Thoracic aorta (tissue), 2 donors: ENCODE measurements at places on chromosomes 6 and 20. TPM values are rescaled to one million over a fixed set of nuclear protein-coding genes. Genes with fewer than 3 reads are reported as not detected.

SLC22A16 gene
- total RNA-seq: 3.8 TPM

COX4I2 gene
- 4.9 TPM for total RNA-seq

DOK5 gene
- total RNA-seq: 21.7 TPM

MAVS gene
- total RNA-seq: 35.2 TPM

FLRT3 gene
- 1.8 TPM for total RNA-seq

GRCh38 chr6:53179961-53180651, 31.5 kb upstream of the GCM1 start:
- DNase-seq: peak; percentile 4

DNA sequence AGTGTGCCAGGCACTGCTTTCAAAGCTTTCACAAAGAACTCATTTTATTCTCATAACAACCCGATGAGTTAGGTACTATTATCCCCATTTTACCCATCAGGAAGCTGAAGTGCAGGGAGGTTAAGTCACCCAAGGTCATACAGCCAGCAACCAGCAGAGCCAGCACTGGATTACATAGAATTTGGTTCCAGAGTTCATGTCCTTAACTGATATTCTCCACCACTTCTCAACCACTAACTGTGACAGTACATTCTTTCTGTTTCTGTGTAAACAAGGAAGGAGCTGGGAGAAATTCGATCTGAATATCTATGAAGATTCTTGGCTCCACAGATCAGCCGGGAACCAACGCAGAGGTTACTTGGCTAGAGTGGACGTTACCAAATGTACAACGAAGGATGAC, 98.0 kb downstream of the KIF16B start:
- DNase-seq: no peak

- DNase-seq: no peak
Observed at GRCh38 chr6:160337301-160337700, 10.9 kb upstream of the SLC22A3 start.
